Cardiac muscle cell (in vitro differentiated cells and primary cell): ENCODE measurements at places on chromosomes 4 and X.

DNA sequence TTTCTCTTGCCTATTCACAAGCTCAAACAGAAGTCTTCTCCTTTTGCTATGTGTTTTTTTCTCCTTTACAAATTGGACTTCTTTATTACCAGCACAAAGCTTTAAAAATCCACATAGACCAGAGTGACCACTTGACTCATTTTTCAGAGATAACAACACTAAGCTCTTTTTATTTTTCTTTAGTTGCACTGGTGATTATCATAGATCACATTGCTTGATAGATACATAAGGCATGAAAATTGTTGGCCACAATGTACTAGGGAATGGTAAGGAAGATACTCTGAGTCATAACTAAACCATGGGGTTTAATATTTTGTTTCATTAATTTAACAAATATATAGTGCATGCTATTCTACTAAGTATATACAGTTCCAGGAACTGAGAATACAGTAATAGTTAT lies 159.0 kb downstream of the GASK1B start:
- no peak for DNase-seq

GRCh38 chr4:1337376-1337831 lies 9.6 kb upstream of the UVSSA start:
- no peak for DNase-seq

- DNase-seq, result no peak
Observed at GRCh38 chr4:83080561-83080960, 34.0 kb downstream of the PLAC8 start.

GRCh38 chr4:41594432-41594831 lies 56.5 kb downstream of the LIMCH1 start:
- no peak for DNase-seq

DNA sequence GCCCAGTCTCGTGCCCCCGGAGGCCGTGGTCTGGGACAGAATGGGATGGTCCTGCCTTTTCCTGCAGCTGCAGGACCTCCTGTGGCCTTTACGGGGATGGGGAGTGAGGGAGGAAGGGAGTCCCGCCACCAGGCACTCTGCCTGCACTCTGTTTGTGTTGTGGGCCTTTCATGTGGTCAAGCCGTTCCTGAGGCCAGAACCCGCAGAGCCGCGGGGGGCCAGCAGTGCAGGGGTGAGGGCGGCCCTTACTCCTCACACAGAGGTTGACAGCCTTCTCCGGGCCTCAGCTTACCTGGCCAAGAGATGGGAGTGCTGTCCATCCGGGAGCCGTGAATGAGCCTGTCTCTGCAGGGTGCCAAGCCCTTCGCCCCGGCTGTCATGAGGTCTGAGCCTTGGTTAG lies 230.7 kb downstream of the AFAP1 start:
- DNase-seq, result no peak

- no peak for DNase-seq
Observed at GRCh38 chr4:119162174-119162573, 26.5 kb downstream of the MYOZ2 start.

DNA sequence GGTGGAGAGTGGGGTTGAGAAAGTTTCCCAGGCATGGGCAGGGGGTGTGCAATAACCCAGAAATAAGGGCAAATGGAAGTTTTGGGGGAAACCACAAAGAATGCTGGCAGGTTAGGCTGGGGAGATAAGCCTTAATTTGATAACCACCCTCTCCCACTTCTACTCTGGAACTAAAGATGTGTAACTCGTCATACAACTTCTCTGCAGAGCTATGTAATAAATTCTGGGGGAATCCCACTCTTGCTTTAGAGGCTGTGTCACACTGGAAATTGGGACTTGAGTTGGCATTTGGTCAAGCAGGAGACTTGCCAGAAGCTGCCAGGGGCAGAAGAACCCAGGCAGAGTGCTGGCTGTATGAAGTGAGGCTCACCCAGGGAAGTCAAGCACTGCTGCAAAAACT lies 170.9 kb upstream of the CPEB2 start:
- no peak for DNase-seq
